ENCODE measurements at places on chromosomes 6 and 20.

GRCh38 chr6:20919677-20920385, 385.6 kb downstream of the CDKAL1 start:
- no peak for DNase-seq

- no peak for DNase-seq
Observed at GRCh38 chr20:45969712-45970634, 2.0 kb downstream of the ZNF335 start.

DNA sequence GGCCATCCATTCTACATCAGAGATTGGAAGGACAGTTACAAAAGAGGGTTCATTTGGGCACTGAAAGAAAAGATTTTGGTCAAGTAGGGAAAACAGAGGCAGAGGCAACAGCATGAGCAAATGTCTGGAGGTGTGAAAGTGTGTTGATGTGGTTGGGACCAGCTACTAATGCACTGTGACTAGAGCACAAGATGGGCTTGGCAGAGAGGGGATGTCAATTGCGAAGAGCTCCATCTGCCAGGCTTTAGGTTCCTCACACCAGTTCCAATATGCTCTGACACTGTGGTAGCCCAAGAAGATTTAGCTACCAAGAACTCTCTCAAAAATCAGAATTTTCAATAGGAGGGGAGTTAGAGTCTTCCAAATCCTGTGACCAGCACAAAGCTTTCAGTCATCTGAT, 42.1 kb downstream of the TRAF3IP2 start:
- DNase-seq: no peak

DNA sequence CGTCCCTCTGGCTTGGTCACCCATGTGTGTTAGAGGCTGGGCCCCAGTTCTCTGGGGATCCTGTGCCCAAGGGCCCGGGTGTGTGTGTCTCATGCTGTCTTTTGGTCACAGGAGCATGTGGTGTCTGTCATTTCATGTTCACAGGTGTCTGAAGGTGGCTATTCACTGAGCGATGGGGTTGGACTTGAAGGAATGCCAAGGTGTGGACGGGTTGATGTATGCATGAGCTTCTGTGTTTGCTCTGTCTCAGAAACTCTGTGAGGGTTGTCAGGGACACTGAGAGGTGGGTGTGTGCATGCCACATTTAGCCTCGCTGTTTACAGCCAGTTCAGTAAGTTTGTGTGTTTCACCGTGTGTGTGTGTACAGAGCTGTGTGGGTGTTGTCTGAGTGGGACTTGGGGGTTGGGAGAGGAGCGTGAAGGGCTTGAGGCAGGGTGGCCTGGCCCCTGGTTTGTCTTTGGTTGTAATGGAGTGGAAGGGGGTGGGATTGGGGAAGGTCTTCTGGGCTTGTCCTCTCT, 1.2 kb downstream of the DDR1 start:
- no peak for DNase-seq

DNA sequence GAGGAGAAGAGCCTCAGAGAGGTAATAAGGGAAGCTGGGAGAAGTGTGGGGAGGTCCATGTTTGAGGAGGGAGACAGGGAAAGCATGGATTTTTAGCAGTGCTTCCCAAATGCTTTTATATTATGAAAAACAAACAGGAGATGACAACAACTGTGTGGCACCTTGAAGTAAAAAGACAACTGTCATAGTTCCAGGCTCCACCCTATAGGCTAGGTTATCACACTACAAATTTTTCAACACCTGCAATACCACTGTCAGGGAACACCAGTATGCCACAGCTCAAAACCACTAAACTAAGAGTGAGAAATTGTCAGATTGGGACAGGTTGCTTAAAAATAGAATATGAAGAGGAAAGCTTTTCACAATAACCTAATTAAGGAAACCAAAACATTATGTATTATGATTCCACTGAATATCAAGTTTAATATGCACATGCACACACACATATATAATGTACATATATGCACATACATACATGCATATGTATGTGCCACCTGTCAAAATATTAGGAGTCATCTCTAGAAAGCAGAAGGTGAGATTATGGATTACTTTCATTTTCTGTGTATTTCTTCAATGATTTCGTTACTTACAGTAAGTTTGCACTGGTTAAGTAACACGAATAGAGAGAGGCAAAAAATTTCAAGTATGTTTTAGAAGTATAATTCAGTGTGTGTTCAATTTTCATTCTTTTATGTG, 261.2 kb downstream of the PTPRK start:
- DNase-seq: no peak

DNA sequence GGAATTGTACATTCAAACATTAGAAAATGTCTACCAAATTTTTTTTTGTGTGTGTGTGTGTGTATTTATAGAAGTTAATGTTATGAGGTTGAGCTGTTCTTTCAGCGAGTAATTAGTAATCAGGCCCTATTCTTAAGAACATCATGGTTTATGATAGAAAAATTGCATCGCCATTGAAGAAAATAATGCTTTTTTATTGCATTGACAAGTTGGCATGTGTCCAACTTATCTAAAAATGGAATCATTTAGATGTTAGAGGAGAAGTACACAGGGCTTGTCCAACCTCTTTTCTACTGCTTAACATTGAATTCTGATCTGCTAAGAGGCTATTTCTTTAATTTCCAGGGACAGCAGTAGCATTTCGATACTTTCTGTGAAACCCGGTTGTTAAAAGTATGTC, 61.6 kb upstream of the ADGRG6 start:
- DNase-seq: no peak

- no peak for DNase-seq
Observed at GRCh38 chr6:144286503-144287393, 1.6 kb downstream of the UTRN start.

DNA sequence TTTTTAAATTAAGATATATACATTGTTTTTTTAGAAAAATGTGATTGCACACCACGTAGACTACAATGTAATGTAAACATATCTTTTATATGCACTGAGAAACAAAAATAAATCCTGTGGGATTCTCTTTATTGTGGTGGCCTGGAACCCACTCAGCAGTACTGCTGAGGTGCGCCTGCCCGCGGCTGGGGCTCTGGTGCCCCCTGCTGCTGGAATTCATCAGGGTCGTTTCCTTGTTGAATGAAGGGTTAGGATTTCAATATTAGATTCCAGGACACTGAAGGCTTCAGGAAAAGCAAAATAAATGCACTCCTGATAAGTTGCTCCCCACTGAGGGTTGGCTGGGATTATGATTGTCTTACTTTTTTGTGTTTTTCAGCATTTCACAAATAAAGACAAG, 175.8 kb upstream of the GGTLC1 start:
- no peak for DNase-seq

- DNase-seq: no peak
Observed at GRCh38 chr20:41191562-41192500, 54.5 kb downstream of the PLCG1 start.

DNA sequence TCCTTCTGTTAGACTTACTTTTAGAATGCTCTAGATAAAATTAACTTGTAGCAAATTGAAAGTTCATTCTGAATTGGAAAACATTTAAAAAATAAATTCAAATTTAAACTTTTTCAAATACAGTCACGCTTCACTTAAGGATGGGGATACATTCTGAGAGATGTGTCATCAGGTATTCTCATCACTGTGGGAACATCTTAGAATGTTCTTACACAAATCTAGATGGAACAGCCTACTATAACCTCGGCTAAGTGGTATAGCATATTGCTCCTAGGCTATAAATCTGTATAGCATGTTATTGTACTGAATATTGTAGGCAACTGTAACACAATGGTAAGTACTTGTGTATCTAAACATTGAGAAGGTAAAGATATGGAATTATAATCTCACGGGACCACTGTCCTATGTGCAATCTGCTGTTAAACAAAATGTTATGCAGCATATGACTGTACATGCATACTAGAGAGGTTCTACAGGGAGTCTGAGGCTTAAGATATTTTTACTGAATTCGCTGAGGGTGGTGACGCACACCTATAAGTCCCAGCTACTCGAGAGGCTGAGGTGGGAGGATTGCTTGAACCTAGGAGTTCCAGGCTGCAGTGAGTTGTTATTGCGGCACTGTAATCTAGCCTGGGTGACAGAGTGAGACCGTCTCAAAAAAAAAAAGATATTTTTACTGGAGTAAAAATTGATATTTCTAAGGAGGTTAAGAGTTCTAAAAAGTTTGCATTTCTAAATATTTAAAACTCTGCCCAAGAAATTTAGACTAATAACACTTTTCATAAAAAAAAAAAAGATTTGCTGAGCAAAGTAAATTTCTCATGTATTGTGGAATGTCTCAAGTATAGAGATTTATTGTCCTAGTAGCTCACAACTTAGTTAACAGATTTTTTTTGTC, 87.3 kb upstream of the TULP1 start:
- DNase-seq: no peak

- DNase-seq: no peak
Observed at GRCh38 chr20:51428401-51429143, 113.9 kb downstream of the NFATC2 start.

- no peak for DNase-seq
Observed at GRCh38 chr6:18237167-18237566, 27.2 kb downstream of the DEK start.
